NCI-H2081 treated with DMSO at 0.1 percent for 48 hours (cell line): ENCODE measurements at places on chromosomes 1 and 21.
A peak's percentile ranks its signal among the peaks of the same experiment; 100 is the strongest.

DNA sequence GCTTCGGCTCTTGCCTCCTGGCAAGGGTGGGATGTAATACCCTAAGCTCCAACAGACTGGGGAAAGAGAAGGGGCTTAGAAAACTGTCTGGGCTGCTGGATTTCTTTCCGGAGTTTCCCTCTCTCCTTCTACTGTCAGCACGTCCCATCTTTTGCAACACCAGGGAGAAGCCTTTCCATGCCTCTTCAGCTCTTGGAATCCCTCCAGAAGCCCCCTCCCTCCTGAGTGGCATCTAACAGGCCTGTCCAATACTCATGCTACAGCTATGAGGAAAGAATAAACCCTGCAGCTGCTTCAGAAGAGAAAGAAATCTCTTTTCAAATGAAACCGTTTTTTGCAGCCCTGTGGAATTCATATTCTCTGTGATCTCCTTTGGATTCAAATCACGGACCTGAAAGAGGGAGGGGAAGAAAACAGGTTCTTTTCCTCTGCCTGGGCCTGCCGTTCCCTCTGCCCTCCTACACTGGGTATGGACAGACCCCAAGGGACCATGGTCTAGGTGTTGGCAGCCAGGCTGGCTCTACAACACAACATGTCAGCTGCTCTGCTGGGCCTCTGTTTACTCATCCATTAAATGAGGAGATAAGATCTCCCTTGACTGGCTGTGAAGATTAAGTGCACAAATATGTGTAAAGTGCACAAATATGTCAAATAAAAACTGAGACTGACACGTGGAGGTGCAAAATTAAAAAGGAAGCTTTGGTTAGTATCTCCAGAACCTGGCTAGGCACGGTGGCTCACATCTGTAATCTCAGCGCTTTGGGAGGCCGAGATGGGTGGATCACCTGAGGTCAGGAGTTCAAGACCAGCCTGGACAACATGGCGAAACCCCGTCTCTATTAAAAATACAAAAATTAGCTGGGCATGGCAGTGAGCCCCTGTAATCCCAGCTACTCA is 6.0 kb upstream of the CAPN2 start:
- DNase-seq = no peak

DNA sequence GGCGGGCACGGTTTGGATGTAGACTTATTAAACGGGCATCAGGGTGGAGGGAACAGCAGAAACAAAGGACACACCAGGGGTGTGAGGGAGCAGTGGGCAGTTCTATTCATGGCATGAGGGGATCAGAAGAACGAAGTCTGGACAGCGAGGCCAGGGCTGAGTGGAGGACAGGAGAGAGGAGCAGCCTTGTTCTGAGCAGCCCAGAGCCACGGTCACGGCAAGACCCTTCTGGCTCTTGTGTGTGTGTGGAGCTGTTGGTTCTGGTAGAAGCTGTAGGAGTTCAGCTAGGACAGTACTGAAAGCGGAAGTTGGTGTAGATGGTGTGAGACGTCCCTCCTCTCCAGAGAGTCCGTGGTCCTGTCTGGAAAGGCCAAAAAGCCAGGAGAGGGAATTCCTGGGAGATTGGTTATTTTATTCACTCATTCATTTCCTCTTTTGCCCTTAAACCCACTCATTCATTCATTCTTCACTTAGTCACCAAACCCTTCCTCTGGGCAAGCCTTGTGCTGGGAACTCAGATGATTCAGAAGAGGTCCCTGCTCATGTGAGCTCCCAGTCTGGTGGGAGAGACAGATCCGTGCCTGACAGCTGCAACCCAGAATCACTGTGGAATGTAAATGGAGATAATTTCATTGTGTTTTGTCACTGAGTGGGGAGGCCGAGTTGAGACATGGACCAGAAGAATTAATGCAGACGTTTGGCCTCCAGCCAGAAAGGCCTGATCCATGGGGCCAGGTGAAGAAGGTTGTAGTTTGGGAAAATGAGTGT is 4.1 kb upstream of the ACOT11 start:
- no peak for DNase-seq

GRCh38 chr1:190453550-190453949 is 24.1 kb downstream of the BRINP3 start:
- no peak for DNase-seq

GRCh38 chr1:225980005-225980836 is 18.9 kb downstream of the SDE2 start:
- DNase-seq = peak; percentile 18

- DNase-seq = no peak
These were observed 400 bp upstream of the PGBD2 start for GRCh38 chr1:248905662-248906008.

DNA sequence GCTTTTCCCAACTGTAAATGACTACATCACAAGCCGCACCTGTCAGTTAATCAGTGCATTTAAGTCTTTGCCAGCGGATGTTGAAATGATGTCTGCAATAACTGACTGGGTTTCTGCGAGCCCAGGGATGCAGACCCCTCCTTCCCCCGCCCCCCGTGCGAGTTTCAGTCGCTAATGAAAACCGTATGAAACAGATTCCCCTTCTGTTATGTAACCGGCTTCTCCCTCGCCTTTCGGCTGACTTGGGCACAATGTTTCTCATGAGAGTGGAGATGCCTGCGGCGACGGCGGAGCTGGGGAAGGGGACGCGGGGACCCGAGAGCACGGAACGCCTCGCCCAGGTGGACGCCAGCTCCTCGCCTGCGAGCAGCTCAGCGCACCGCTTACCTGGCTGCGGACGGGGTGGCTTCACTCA is 753 bp downstream of the KCNJ6 start:
- no peak for DNase-seq

DNA sequence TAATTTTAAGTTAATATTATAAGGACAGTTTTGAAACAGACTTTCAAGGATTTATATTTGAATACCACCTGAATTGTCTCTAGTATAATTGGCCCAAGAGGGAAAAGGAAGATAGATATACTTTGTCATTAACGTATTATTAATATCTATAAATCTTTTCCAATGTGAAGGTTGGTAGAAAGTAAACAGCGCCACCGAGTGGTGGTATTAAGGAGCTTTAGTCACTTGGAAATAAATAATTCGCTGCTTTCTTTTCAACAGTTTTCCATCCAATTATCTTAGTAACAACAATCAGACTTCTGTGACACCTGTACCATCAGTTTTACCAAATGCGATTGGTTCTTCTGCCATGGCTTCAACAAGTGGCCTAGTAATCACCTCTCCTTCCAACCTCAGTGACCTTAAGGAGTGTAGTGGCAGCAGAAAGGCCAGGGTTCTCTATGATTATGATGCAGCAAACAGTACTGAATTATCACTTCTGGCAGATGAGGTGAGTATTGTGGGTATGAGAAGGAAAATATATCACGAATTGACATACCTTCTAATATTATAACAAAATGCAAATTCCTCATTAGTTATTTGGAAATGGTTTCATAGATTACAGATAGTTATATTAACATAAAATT is 37.7 kb downstream of the SH3GLB1 start:
- no peak for DNase-seq

- no peak for DNase-seq
These were observed 17.6 kb downstream of the PTGER3 start for GRCh38 chr1:71030026-71030425.

- DNase-seq = no peak
These were observed 49.6 kb downstream of the CTTNBP2NL start for GRCh38 chr1:112445596-112445995.

GRCh38 chr1:155186794-155187455 is 13.3 kb downstream of the TRIM46 start:
- no peak for DNase-seq
